Hematopoietic multipotent progenitor cell (in vitro differentiated cells): ENCODE measurements at places on chromosomes 3 and 15.

DNA sequence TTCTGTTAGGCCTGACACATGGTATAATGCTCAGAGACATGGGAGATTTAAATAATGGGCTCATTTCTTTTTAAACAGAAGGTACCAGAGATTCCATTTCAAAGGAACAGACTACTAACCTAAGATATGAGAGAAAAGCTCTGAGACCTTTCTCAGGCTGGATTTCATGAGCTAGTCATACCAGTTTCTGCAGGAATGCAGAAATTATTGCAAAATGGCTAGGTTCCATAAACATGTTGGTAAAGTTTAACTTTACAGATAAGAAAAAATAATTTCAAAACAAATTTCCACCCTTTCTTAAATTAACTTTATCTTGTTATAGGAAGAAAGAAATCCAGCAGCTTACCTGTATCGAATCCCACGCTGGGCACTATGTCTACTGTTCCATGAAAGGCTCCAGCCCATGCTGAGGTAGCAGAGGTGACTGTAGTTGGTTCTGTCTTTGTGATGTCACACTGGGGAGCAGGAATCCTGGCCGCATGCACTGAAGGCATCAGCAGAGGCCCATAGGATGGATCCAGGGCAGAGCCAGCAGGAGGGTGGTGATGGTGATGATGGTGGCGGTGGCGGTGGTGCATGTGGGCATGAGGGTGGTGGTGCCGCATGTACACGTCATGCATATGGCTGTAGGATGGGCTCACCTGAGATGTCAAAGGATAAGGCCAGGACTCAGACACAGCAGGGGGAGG is 22.6 kb downstream of the VGLL3 start:
- no peak for DNase-seq

GRCh38 chr3:136802481-136802996 is 16.4 kb upstream of the SLC35G2 start:
- DNase-seq: no peak

DNA sequence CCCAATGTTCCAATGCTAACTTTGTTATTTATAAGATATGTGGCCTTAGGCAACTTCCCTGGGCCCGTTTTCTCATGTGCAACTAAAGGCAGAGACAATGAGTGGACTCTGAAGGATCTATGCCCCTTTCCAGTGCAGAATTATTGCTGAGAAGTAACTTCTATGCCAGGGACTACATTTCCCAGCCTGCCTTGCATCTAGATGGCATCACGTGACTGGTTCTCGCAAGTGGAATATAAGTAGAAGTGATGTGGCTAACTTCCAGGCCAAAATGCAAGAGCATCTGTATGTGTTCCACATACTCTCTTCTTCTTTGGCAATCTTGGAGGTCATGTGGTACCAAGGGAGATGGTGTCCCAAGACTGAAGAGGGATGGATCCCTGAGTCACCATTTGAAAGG is 674.4 kb downstream of the NTRK3 start:
- no peak for DNase-seq

GRCh38 chr15:88613074-88613944 is 7.8 kb upstream of the AEN start:
- DNase-seq: no peak

- DNase-seq: peak; percentile 57
Measured at GRCh38 chr3:31213869-31214486, 318.7 kb upstream of the STT3B start.

- DNase-seq: no peak
Measured at GRCh38 chr15:26201177-26201858, 338.2 kb upstream of the ATP10A start.

DNA sequence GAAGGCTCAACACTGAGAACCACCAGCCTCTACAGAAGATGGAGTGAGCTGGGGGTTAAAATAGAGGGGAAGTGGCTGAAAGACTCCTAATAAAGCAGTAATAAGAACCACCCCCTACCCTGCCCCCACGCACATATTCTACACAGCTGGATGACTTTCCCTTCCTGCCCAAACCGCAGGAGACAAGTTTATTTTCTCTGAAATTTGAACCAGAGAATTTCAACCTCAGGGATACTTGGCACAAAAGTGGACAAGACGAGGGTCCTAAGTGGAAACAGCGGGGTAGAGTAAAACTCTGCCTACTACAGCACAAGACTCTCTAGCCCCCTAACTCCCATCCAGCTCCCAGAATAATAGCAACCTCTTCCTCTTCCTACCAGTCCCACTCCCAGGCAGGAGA is 28.4 kb downstream of the USF3 start:
- DNase-seq: peak; percentile 24

DNA sequence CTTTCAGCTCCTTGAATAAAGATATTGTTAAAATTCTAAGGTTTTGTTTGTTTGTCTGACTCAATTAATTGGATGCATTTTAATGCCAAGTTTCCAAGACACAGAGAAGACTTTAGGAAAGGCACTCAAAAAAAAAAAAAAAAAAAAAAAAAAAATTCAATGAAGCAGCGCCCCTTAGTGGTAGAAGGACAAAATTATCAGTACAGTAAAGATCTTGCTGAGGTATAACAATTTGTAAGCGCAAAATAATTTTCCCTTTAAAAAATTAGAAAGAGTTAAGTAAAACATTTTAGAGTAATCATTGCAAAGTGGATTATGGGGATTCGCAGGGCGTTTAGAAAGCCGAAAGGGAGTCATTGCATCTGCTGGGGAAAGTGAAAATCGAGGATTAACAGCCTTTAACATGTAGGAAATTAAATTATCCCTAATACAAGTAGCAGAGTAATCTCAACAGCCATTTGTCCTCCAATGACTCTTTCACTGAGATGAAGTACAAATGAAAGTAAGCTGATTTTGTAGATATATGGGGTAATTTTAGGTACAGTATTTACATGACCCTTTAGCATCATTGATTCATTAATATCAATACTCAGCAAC is 5.8 kb upstream of the DIS3L start:
- DNase-seq: no peak

- no peak for DNase-seq
Measured at GRCh38 chr15:40243126-40243810, 4.4 kb downstream of the PAK6 start.

GRCh38 chr3:37943631-37944314 is 46.8 kb upstream of the VILL start:
- DNase-seq: no peak

GRCh38 chr3:176554791-176555654 is 642.3 kb downstream of the TBL1XR1 start:
- DNase-seq: no peak

DNA sequence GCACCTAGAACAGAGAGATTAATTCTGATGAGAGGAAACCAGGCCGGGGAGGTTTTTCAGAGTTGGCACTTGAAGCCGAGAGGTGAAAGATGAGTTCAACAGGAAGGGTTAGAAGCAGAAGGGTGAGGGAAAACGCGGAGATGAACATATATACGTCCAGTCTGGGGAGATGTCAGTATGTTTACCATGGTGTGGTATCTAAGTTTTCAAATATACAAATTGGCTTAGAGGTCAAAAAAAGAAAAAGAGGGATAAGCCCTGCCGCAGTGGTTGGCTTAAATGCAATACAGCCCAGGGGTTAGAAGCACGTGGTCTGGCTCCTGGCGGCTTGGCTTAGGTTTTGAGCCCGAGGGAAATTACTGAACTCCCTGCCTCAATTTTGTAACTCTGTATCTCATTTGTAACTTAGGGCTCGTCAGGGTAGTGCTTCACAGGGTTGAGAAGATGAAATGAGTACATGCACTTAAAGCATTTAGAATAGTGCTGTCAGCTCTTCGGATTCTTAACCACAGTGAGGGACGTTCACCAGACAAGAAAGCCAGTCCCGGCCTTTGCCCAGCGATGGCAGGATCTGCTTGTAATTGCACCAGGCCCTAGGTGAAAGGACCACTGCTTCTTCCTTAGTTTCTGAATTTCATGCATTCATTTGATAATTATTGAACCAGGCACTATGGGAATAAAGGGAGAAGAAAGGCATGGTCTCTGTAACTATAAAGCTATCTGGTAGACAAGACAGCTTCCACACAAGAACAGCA is 6.4 kb downstream of the HES1 start:
- DNase-seq: no peak

- no peak for DNase-seq
Measured at GRCh38 chr3:56197259-56197965, 270.9 kb downstream of the ERC2 start.

DNA sequence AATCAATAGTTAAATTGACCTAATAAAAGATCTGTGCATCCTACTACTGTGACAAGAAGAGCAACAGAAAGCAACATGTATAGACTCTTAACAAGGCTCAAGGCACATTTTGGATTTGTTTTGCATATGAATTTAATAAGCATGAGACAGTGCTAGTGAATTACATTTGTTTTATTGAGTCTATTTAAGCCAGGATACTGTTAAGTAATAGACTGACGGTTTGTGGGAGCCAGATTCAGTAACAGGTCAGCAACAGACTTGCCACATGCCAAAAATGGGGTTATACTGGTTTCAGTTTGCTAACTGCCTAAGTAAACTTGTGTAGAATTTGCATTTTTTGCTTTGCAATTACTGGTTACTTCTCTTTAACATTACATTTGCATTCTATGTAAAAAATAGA is 54.0 kb downstream of the MBNL1 start:
- DNase-seq: no peak

DNA sequence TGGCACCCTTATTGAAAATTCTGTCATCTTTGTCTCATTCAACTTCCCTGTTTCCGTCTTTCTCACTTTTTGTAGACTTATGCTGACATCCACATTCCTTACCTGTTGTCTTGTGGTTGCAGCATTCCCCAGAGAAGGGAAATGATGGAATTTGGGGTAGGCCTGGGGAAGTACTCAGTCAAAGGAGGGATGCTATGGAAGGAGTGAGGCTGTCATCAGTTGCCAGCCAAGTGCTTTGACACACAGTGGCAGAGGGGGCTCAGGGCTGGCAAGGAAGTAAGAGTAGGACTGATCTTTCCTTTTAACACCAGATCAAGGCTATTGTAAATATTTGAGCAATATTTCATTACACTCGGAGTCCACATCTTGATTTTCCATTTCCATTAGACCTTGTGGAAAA is 64.4 kb downstream of the RPLP1 start:
- DNase-seq: no peak

DNA sequence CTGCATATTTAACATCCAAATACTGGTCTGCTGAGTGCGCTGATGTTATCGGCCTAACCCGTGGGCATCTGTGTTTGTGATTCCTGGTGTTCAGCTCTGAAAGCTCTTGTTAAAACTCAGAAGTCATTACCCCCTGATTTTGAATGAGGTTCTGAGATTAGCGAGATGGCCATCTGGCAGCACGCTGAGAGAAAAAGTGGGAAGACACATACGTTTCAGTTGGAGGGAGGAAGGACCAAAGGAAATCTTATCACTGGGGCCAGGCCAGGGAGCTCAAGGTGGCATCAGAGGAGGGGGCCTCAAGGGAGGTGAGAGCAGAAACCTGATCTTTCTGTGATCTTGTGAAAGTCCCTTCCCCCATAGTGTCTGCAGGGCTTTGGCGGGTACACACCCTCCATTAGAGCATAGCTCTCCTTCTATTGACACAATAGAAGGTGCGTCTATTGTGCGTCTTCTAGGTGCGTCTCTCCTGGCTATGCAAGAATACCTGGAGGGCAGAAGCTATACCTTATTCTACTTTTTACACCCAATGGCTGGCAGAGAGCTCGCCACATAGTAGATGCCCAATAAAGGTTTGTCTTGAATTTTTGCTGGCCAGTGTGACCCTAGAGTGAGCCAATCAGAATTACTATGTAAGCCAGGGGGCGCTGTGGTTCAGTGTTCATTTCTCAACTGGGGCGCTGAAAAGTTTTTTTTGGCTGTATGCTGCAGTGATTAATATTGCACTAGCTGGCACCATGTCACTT is 182.4 kb downstream of the SHQ1 start:
- DNase-seq: peak; percentile 72

DNA sequence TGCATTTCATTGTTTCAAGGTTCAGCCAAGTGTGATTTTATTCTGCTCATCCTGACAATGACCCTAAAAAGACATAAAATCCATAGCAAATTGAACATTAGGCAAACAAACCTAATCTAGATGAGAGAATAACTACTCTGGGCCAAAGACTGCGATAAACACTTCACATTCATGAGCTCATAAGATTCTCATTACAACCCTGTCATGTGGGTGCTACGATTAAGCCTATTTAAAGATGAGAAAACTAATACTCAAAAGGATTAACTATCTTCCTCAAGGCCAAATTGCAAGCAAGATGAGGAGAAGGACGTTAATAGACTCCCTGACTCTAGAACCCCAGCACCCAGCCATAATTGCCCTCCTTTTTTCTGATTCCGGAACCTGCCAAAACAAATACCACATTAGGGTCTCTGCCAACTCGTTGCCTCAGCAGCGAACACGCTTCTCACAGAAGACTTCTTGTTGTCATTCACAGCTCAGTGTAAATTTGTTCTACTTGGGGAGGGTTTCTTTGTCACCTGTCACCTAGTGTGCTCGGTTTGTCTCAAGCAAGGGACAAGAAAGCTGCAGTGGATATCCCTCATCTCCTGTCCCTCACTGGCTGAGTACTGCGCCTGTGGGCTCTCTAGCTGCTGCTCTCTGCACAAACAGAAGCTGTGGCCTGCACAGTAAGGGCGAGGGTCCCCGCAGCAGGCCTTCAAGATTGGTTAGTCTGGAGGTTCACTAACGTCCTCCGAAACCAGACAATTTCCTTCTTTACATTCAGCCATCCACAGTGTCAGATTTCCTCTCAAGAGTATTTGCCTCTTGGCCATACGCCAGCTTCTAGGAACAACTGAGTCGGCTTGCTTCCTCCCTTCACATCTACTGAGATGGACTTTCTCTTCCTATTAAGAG is 200.0 kb upstream of the UBE2E2 start:
- DNase-seq: peak; percentile 5

GRCh38 chr3:172222478-172223071 is 183.2 kb downstream of the FNDC3B start:
- no peak for DNase-seq

DNA sequence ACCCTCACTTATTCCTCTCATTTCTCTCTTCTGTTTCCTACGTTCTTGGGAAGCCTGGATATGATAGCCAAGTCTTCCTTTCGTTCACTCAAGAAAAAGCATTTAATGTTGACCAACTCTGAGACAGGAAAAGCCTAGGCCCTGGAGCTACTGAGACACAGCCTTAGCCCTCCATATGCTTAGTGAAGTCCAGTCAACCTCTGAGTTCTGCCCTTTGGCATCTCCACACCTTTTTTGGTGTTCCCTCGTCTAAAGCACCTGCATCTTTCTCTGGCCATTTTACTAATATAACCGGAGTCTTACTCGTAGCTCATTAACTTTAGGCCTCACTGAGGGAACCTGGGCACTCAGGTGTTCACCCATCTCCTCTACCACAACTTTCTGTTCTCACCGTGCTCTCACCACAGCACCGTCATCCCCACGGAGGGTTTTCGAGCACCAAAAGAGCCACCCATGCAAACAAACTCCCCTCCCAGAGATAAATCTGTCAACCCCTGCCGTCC is 632 bp downstream of the MTHFS start:
- no peak for DNase-seq

DNA sequence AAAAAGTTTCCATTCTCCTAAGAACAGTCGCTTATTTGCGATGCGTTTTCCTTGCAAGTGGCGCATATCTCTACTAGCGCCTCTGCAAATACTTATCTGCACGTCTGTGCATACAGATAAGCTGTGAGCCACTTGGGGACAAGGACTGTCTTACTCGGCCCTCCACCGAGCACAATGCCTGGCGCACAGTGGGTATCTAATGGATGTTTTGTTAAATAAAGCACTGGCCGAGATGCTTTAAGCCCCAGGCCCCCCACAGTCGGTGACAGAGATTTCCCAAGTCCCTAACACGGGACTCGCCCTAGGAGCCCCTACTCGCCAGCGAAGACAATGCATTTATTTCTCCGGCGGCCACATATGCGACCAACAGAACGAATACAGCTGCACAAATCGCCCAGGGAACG is 503 bp downstream of the HLTF start:
- no peak for DNase-seq

GRCh38 chr3:47365213-47366153 is 15.3 kb upstream of the PTPN23 start:
- DNase-seq: no peak

- no peak for DNase-seq
Measured at GRCh38 chr3:58334013-58334321, 1.3 kb downstream of the PXK start.
